ENCODE measurements at places on chromosomes 13 and 19. TPM values are rescaled to one million over a fixed set of nuclear protein-coding genes. Genes with fewer than 3 reads are reported as not detected.

The SIAH3 gene
- not detected for total RNA-seq

- DNase-seq: no peak
Measured at GRCh38 chr19:55454787-55455243, 6.6 kb downstream of the ISOC2 start.

GRCh38 chr19:10762656-10763055, 44.8 kb downstream of the DNM2 start:
- DNase-seq: no peak

- DNase-seq: no peak
Measured at GRCh38 chr13:74093691-74094090, 40.5 kb downstream of the KLF12 start.

The RNF113B gene
- total RNA-seq: not detected

The EPSTI1 gene
- total RNA-seq: 4.8 TPM

- DNase-seq: no peak
Measured at GRCh38 chr13:104798486-104798885, 1732.3 kb upstream of the SLC10A2 start.

DNA sequence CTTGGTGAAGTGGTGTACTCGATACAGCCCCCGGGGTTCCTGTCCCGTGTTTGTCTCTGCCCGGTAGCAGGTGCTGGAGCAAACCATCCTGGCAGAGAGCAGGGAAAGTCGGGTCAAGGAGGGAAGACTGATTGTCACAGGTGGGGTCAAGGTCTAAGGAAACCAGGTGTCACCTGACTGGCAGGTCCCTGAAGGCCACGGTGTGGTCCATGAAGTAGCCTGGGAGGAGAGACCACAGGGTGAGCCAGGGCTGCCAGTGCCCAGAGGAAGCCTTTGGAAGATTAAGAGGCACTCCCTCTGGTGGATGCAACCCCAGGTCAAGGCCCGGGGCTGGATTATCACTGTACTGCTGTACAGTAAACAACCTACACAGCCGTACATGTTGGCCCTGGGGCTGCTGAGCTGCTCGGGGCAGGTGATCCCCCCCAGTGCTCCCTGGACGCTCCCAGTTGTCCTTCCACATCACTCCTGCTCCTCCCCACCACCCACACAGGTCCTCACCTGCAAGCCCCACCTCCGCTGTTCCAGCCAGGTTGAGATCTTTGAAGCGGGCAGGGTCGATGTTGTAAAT, 6.0 kb upstream of the CCER2 start:
- DNase-seq: no peak

- no peak for DNase-seq
Measured at GRCh38 chr19:17112700-17113099, 37.1 kb downstream of the MYO9B start.

The HCST gene
- total RNA-seq: not detected

The PCDH20 gene
- total RNA-seq: 2.1 TPM

The SELENOW gene
- 1,579 TPM for total RNA-seq
